ENCODE measurements at places on chromosomes 3 and 15. TPM values are rescaled to one million over a fixed set of nuclear protein-coding genes. Genes with fewer than 3 reads are reported as not detected.

DNA sequence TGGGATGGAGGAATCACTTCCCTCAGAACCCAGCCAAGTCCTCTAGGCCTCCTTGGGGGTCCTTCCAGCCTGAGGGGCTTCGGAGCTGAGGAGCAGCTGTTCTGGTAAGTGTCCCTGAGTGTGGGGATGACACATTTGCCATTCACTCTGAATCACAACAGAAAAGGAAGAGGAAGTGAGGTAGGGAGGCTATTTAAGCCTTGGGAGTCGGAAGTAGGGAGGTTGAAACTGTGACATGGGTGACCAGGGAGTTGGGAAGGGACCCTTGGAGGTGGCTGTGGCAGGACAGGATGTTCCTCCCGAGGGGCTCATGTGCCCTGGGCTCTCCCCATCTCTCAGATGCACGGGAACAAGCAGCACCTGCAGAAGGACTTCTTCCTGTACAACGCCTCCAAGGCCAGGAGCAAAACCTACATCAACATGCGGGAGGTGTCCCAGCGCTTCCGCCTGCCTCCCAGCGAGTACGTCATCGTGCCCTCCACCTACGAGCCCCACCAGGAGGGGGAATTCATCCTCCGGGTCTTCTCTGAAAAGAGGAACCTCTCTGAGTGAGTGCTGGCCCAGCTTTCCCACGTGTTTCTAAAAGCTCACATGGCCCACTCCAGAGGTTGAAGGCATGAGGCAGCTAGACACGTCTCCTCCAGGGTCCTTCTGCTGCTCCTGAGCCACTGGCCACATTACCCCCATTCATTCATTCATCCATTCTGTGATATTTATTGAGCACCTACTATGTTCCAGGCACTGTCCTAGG, 43.3 kb downstream of the CAPN3 start:
- DNase-seq: no peak

- DNase-seq: no peak
Measured at GRCh38 chr3:14351617-14352001, 50.8 kb upstream of the SLC6A6 start.

Gene COL8A1
- total RNA-seq: 73.2 TPM

- no peak for DNase-seq
Measured at GRCh38 chr3:13718436-13718835, 161.4 kb downstream of the WNT7A start.

Gene MME
- total RNA-seq: 32.2 TPM

- DNase-seq: no peak
Measured at GRCh38 chr3:42829628-42830436, 20.6 kb downstream of the ACKR2 start.

- DNase-seq: no peak
Measured at GRCh38 chr3:69737392-69737791, 1.9 kb upstream of the MITF start.

DNA sequence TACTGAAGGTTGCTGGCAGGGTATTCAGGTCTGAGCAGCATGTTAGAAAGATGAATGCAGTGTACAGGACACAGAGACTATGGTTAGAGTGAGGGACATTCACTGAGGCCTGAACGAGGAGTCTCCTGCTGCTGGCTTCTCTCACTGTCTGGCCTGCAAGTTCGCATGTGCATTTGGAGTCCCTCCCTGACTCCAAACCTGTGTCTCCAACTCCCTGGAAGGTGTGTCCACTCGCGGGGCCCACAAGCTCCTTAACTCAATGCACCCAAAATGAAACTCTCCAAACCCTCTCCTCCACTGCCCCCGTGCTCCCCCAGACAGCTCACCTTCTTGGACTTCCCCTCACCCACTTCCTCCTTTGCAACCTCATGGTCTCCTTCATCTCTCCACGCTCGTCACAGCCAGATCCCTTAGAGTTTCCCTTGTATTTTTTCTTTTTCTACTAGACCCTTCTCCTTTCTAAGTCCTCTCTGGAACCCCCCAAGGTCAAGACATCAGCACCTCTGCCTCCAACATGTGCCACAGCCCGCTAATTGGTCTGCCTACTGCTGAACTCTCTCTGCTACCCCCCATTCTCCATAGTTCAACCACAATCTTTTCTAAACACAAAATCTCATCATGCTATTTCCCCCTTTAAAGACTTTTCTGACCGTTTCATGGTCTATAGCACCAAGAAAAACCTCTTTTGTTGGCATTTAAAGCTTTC, 58.3 kb downstream of the HES1 start:
- no peak for DNase-seq

GRCh38 chr15:67117370-67117769, 52.0 kb downstream of the SMAD3 start:
- DNase-seq: no peak

Gene QTRT2
- total RNA-seq: 20.8 TPM

- DNase-seq: no peak
Measured at GRCh38 chr3:15044326-15044725, 20.8 kb downstream of the MRPS25 start.

GRCh38 chr15:48002767-48003166, 118.0 kb upstream of the SLC24A5 start:
- no peak for DNase-seq

Gene CHRM5
- not detected for total RNA-seq

GRCh38 chr3:31050296-31050695, 155.8 kb upstream of the GADL1 start:
- DNase-seq: no peak

Measured in mammary epithelial cell (primary cell).